ENCODE measurements at places on chromosomes 16 and 17.

DNA sequence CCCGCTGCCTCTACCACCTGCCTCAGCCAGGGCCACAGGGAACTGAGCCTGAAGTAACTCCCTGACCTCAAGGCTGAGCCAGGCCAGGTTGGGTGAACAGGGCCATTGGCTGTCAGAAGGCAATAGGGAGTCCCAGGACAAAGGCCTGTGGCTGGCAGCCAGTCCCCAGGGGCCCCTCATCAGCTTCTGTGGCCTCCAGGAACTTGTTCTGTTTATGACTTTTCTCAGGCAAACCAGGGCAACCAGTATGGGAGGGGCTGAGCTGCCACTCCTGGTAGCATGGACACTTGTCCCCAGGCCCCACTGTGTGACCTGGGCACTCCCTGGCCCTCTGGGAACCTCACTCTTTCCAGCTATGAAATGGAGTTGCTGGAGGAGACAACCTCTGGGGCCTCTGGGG, 40.1 kb downstream of the CPNE2 start:
- no peak for DNase-seq

- DNase-seq, result no peak
Measured at GRCh38 chr17:7703584-7704479, 1.2 kb upstream of the EFNB3 start.

DNA sequence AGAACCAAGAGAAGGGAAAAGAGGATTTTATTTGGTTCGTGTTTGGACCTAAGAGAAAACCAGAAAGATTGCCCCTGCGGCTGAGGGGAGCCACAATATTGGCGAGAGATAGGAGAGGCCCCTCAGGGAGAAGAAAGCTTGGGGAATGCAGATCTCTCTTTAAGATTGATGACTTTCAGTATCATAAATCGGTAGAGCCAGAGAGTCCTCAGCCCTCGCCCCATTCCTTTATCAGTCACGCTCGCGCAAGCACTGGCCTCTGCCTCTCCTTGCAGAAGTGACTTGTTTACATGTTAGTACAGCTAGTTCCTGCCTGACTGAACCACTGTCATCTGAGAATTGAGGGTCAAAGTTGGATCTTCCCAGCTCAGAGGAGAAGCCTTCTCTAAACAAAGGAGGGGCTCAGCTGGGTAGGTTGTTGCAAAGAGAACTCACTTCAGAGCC, 21.5 kb upstream of the KRT19 start:
- no peak for DNase-seq

- no peak for DNase-seq
Measured at GRCh38 chr17:79897243-79898063, 58.2 kb upstream of the CBX4 start.

All from inflammatory macrophage (primary cell).